ENCODE measurements at places on chromosomes 3 and 15.
A peak's percentile ranks its signal among the peaks of the same experiment; 100 is the strongest.

- DNase-seq: no peak
Measured at GRCh38 chr15:88487178-88487795, 19.8 kb downstream of the MRPS11 start.

DNA sequence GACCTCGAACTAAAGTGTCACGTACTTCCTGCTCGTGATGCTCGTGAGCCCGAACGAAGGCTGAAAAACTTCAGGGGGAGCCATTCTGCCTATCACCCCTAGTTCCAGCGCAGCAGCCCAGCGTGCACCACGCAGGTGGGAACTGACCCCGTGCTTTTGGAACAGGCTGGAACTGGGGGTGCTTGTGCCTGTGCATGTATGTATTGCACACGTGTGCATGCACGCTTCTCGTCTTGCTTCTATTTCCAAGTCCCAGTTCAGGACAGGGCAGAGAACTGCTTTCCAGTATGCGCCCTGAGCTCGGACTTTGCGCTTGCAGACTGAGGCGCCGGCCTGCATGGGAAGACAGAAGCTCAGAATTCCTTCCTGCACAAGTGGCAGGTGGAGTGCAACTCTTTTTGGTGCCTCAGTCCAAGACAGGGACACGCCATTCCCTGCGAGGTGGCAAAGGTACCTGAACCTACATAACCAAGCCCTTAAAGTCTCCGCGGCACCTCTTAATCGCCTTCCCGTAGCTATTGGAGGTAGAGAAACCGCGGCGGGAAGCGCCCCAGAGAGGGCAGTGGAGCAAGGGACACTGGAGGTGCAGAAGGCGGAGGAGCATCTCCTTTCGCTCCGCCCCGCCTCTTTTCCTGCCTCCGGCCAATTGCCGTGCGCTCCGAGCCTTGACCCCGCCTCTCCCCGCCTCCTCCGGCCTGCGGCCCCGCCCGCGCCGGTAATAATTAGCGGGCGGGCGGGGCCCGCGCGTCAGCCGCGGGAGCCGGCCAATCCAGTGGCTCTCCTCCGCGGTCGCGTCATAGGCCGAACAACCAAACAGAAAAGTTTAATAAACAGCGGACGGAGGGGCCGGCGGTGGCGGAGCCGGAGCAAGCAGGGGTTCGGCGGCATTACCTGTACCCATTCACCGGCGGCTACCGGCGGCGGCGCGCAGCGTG is at the start of gene ZFAND6:
Gene ZFAND6, plus strand, starts transcription at position 826 of the 935 bp plus-strand sequence. CDS start 60,669 bp downstream, outside the sequence.
- peak; percentile 97 for DNase-seq

DNA sequence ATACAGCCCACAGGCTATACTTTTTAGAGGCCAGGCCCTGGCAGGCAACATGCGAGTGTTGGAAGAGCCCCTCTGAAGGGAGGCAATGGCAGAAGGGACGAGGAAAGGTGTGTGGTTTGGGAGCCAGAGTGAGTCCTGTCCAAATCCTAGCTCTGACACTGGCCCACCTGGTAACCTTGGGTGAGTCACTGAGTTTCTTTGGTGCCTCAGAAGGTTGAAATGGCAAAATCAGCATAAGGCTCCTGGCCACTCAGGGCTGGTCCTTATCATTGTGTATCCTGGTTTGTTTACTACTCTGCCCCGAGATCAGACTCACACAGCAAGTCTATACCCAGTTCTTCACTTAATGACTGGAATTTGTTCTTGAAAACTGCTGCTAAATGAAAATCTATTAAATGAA is 71.4 kb upstream of the TLE3 start:
- no peak for DNase-seq

DNA sequence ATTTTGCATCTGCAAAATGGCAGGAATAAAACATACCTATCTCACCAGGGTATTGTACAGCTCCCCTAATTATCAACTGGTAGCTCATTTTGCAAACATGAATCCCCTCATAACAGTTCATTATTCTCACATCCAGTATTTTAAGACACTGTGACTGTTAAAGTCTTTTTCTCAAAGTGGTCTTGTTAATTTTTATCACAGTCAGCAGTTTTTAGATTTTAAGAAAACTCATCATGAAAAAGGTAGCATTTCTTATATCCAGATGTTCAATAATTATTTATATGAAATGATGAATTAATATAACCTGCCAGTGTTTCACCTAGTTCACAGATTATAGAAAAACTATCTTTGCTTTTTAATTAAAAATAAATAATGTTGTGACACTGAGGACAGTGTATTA is 354.9 kb upstream of the ARL6 start:
- DNase-seq: no peak

GRCh38 chr3:152436707-152437590 is 168.2 kb downstream of the MBNL1 start:
- no peak for DNase-seq
